Ecto neural progenitor cell (in vitro differentiated cells): ENCODE measurements at places on chromosomes 12 and 14.

DNA sequence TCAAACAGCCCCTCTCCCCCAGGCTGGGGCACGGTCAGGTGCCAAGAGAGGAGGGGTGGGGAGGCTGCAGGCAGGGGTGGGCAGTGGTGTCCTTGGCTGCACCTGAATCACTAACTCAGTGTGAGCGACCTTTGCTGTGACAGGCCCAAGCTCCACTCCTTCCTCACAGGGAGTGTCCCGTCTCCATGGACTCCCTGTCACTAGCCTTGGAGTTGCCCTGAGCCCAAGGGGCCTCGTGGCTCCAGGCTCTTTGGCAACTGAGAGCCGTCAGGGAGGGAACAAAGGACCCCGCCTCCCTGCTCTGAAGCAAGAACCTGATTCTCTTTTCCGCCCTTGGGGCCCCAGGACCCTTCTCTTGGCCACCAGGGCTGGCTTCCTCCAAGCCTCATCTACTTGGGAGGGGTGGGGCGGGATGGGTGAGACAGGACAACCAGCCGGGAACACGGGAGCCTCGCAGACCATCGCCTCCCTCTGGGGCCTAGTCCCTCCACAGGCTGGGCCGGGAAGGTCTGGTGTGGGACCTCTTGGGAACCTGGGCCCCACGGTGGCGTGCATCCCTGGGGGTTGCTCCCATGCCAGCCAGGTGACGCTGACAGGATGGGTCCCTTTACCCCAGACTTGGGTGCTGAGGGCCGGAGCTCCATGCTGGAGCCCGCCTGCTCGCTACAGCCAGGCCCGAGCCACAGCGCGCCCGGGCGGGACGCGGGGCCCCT lies 935 bp upstream of the ADSS1 start:
- peak; percentile 64 for DNase-seq

GRCh38 chr12:13275241-13276085 lies 78.9 kb downstream of the EMP1 start:
- no peak for DNase-seq

- no peak for DNase-seq
Observed at GRCh38 chr14:104602933-104603325, 1.6 kb downstream of the TMEM179 start.

- no peak for DNase-seq
Observed at GRCh38 chr14:28163233-28163632, 603.4 kb upstream of the FOXG1 start.

DNA sequence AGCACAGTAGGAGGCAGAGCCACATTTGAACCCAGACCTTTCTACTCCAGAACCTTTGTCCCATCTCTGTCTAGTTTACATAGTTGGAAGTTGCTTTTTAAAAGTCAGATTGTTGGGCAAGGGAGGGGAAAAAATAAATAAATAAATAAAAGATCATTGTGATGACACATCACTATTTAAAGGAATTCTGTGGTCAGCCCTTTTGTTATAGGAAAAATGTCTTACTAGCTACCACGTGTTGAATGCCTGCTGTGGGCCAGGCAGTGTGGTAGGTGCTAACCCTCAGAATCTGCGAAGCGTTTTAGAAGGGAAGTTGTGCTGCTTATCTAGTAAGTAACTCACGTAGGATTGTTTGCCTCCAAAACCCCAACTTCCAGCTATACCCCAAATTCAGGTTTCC lies 62.3 kb downstream of the BHLHE41 start:
- DNase-seq = no peak

GRCh38 chr12:120094485-120094884 lies 22.1 kb downstream of the RAB35 start:
- DNase-seq = no peak

DNA sequence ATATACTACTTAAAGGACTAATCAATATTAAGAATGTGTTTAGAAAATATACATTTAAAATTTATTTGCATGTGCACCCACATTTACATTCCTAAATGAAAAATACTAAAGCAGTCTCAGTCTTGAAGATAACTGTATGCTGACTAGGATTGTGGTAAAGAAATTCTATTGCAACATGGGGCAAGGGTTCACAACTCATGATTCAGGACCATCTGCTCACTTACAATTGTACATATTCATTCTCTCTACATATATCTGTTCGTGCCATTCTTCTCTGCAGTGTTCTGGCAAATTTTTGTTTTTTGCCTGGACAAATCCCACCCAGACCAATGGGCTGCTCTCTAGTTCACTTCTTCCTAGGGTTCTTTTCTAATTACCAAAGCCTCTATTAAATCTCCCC lies 417.2 kb upstream of the NOVA1 start:
- no peak for DNase-seq

- DNase-seq = no peak
Observed at GRCh38 chr12:64891629-64892028, 67.2 kb downstream of the TBC1D30 start.

GRCh38 chr12:130226771-130227170 lies 64.5 kb downstream of the FZD10 start:
- DNase-seq = peak; percentile 43

GRCh38 chr14:80485764-80486163 lies 274.5 kb upstream of the DIO2 start:
- no peak for DNase-seq

DNA sequence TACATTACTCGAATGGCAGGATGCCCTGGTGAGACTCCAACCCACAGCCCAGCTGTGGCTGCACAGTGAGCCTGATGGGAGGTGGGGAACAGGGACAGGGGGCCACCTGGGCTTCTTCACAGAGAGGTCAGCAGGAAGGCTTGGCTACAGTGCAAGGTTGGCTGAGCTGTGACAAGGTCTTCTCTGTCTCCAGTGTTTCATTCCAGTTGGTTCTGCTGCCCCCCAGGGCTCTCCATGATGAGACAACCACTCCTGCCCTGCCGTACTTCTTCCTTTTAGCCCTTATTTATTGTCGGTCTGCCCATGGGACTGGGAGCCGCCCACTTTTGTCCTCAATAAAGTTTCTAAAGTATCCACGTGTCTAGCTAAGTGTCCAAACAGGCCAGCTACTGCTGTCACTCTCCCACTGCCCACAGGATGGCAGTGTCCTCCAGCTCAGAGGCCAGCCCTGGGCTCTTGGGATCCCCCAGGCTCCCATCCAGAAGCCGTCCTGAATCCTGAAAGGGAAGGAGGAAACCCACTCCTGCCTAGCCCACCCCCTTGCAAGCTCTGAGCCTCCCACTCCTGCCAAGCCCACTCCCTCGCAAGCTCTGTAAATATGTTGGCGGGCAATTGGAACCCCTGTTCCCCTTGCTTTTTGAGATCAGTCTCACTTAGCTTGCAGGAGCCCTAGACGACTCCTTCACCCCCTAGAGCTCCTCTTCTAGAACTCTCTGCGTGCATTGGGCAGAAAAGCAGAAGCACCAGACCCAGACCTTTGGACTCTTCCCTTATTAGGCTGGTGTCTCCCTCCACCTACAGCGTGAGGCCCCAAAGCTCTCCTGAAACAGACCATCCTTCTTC lies 5.4 kb downstream of the C1QL4 start:
- peak; percentile 83 for DNase-seq

GRCh38 chr14:23321572-23322547 lies 603 bp downstream of the PABPN1 start:
- DNase-seq = no peak

- peak; percentile 74 for DNase-seq
Observed at GRCh38 chr12:128823216-128823915, 392 bp downstream of the SLC15A4 start.

DNA sequence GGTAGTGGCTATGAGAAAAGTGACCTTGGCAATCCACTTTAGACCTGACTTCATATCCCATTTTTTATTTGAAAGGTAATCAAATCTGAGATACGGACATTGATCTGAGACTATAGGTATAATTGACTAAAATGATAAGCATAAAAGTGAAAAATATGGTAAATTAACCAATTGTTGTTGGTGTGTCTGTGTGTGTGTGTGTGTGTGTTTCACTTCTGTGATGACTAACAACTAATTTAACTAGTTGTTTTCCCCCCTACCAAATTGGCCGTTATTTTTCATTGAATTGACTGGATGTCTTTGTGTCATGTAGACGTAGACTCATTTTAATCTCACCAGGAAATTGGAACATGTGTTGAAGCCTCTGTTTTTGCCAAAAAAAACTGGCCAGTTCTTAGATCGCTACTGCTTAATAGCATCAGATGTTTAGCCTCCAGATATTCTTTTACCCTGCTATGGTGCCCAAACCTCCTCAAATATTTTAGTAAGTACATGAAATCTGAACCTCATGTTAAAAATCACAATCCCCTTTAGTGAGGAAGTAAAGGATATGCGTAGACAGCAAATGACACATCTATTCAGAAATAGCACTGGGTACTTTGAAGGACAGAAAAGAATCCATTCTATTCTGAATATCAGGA lies 395.0 kb downstream of the EGLN3 start:
- DNase-seq = no peak

DNA sequence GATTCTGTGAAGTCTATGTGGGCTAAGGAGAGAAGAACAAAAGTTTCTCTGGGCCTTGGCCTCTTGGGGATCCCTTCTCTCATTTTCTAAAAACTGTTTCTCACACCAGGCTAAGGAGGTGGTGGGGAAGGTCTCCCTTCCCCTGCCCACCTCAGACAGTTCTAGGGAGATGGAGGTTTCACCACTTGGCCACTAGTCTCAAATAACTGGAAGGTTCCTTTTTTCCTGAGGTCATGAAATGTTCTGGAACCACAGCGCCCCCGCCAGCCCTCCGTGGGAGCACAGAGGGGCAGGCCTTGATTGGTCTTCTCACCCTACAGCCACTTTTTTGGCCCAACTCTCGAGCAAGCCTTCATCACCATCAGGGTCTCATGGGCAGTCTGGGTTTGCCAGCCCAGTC lies 12.6 kb downstream of the C12orf43 start:
- DNase-seq = no peak

DNA sequence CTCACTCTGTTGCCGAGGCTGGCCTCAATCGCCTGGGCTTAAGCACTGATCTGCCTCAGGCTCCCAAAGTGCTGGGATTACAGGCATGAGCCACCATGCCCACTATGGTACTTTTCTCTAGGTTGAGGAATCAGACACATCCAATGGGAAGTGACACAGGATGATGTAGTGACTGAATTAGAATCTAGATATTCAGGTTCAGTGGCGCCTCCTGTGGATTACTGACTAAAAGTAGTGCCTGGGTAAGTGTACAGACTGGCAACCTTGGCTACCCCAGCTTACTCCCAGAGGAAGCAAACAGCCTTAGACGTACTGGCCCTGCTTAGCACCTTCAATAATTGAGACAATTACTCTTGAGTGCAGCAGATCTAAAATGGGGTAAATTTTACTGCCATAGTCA lies 22.8 kb downstream of the GALNT8 start:
- no peak for DNase-seq

DNA sequence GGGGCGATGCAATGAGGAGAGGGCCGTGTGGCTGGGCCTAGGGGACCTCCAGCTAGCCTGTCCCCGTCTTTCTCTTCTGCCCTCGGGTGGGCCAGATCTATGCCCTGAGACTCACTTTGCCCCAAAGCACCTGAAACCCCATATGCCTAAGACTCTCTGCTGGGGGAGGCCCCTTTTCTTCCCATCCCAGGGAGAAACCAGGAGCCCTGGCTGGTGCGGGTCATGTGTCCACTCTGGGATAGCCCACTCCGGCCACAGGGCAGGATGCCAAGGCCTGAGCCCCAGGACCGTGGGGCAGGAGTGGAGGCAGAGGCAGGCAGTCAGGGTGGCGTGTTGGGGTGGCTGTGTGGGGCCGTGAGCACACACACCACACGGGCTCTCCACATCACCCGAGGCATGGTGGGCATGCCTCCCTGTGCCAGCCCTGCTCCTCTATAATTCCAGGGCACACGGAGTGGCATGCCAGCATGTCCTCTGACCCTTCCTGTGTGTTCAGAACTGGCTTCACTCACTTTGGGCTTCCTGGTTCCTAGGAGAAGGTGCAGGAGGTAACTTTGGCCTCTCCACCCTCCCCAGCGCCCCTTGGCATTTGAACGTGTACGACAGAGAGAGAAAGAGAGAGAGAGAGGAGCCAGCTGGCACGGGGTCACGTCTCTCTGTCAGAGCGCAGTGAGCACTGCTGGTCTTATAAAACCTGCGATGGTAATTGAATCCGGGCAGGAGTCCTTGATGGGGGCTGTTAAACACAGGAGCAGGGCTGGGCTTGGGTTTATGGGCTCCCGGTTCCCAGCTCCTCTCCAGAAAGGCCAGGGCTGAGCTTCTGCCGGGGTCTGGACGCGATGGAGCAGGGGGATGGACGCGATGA lies 144.2 kb downstream of the KIF26A start:
- peak; percentile 33 for DNase-seq

DNA sequence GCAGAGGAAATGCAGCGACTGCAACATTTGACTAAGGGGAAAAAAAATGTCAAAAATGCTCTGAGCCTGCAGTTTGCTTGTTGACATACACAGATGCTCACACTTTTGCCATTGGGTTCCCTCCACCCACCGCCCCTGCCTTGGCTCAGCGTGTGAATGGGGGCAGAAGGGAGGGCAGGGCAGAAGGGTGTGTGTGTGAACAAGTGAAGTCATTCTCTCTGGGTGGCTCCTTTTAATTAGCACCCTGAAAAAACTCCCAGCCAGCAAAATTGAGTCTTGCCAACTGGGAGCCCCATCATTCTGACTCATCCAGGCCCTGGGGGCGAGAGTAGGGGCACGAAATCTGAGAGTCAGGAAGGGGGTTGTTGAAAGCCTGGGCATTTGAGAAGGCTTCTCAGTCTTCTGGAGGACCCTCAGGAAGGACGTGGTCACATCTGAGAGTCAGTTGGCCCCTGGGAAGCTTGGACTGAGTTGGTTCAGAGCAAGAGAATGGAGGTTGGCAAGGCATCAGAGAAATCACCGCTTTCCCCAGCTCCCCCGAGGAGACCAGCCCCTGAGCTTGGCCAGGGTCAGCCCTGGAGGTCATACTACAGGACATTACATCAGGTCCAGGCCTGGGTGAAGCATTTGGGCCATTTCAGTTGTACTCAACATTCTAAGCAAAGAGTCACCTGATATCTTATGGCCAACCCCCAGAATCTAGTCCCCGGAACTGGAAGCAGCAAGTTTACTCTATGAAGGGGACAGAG lies 22.7 kb upstream of the KRT78 start:
- no peak for DNase-seq

DNA sequence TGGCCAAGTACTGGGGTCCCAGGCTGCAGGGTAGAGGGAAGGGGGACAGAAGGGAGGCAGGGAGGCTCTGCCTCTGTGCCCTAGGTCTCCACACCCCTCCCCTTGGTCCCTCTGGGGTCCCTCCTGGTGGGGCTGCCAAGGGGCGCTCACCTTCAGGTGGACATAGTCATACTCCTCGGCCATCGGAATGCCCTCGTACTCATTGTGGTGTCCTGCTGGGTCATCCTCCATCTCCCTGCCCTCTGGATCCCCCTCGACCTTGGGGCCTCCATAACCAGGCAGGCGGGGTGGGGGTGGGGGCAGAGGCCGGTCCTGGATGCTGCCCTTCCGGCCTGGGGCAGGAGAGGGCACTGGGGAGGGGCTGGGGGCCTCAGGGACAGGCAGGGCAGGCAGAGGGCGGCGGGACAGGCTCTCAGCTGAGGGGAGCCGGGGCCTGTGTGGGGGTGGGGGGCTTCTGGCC lies 5.8 kb downstream of the EFS start:
- peak; percentile 40 for DNase-seq
